Activated T-cell treated with anti-CD3 and anti-CD28 coated beads, Interleukin-2, amount 50 U/mL, for 1 hour (primary cell): ENCODE measurements at places on chromosomes 5 and 9.

DNA sequence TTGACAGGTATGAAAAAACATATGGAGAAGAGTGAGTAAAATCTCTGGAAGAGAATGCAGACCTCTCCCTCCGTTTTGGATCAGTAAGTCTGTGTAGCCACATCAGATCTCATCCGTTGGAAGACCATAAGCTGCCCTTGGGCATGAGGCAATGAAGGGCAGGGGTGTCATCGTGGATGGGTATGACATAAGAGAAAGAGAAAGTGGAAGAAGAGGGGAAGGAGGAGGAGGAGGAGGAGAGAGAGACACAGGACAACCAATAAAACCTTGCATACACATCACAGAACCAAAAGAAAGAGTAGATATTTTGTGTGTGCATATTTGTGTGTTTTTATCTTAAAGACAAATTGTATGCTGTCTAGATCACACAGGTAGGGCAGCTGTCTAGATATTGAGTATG lies 50.7 kb downstream of the PRRC1 start:
- DNase-seq = no peak

- DNase-seq = no peak
Observed at GRCh38 chr9:38331141-38331540, 61.4 kb upstream of the ALDH1B1 start.

DNA sequence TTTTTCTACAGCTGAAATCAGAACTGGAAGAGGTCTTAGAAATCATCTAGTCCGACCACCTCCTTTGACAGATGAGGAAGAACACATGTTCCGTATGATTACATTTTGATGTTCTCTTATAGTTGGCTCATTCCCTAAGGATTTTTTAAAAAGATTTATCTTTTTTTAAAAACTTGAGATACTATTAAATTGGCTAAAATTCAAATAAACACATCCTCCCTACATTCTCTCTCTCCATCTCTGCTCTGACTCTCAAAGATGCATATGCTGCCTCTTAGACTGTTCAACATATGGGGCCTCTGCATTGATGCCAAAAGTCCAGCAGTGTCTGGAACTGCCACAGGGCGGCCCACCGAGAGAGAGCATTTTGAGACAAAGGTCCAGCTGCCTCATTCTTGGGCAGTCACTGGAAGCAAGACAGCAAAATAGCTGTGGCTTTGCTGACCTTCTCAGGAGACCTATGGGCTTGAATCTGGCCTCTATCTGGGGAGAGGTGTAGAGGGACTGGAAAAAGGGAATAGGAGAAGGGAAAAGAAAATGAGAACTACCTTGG lies 12.8 kb upstream of the TSSK1B start:
- DNase-seq = no peak

GRCh38 chr5:143205386-143205785 lies 198.1 kb downstream of the NR3C1 start:
- no peak for DNase-seq

DNA sequence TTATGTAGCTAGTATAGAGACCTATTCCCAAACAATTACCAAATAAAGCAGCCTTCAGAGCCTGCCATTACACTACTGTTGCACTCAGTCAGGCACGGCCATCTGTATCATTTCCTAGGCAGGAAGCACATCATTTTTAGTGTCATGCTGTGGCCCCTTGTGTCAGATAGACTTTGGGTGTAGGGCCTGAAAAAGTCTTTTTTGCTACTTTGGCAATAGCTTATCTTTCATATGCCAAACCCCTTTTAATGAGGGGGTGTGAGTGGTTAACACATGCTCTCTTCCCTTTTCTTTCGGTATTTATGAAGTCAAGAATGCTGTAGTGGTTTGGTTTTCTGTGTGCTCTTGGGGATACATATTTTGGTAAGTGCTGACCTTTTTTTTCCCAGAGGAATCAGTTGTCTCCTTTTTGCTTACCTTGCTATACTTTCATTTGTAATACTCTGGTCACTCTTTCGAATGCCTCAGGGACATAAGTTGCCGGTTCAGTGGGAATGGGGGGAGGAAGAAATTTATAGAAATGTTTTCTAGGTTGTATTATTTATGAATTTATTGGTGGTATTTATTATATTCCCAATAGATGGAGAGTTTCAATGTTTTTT lies 209.8 kb downstream of the CSNK1G3 start:
- no peak for DNase-seq

DNA sequence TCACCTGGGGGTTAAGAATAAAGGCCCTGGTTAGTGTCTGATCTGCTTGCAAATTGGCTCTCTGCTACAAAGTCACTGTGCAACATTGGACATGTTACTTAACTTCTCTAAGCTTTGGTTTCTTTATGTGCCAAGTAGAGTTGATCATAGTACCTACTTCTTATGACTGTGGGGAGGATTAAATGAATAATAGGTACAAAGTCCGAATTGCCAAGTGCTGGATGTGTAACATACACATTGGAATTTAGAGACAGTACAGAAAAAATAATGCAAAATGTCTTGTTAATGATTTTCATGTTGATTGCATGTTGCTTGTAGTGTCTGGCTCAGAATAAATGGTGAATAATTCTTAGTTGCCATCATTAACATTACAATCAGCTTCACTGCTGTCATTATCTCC lies 2.2 kb downstream of the DOCK8 start:
- DNase-seq = no peak

- no peak for DNase-seq
Observed at GRCh38 chr5:61569353-61569752, 237.3 kb downstream of the ZSWIM6 start.

DNA sequence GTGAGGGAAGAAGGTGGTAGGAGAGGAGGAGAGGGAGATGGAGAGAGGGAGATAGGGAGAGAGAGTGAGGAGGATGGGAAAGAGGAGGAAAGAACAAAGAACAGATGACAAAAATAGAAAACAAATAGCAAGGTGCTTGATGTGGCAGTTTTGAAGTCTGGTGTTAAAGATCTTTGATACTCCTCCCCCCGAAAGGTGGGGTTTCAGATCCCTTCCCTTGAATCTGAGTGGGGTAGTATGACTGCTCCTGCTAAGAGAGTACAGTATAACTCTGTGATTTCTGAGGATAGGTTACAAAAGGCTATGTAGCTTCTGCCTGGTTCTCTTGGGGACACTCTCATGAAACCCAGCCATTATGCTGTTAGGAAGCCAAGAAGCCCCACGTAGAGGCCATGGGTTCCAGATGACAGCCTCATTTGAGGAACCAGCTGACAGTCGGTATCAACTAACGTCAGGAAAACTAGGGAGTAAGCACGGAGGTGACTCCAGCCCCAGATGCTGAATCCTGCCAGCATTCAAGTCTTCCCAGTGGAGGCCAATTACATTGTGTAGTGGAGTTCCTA lies 102.1 kb downstream of the FANCC start:
- DNase-seq = no peak

DNA sequence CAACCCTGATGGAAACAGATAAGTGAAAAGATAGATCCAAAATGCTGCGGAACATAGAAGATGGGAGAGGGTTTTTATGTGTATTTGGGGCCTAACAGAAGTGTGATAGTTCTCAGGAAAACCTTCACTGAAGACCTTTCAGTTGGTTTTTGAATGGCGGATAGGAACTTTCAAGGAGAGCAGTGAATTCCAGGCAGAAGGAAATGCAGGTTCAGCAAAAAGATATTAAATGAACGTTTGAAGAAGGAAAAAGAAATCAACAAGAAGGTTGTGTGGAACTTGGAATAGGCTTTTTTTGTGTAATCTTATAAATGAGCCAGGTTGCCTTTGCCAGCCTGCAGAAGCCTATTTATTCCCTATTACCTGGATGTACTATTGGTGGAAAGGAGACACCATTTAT lies 2.1 kb downstream of the PPIP5K2 start:
- DNase-seq = no peak

- no peak for DNase-seq
Observed at GRCh38 chr9:72858089-72858912, 94.6 kb downstream of the ALDH1A1 start.

DNA sequence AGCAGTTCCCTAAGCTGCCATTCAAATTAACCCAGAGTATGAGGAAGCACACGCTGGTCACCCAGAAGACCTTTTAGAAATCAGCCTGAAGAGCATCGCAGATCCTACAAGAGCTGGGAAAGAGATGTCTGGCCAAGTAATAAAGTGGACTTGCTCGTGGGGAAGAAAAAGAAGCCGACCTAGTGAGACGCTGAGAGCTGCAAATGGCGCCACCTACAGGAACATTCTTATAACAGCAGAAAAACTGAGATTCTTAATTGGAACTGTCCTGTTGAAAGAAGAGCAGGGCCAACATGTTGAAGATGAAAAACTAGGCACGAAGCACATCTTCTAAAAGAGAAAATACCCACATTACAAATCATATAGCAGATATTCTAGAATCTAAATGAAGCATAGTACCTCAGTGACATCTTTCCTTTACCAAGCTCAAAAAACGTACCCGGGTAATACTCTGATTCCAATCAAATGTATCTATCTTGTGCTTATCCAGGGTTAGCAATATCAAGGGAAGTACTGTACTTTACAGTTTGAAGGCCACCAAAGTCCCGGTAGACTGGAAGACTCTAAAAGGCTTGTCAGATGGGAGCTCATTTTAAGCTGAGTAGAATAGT lies 3.9 kb upstream of the GNAQ start:
- DNase-seq = peak; percentile 38

- no peak for DNase-seq
Observed at GRCh38 chr5:138503487-138504270, 38.4 kb downstream of the EGR1 start.

- no peak for DNase-seq
Observed at GRCh38 chr9:7983490-7983889, 183.9 kb upstream of the DMAC1 start.

GRCh38 chr5:63128018-63128417 lies 549.4 kb downstream of the LRRC70 start:
- no peak for DNase-seq

- no peak for DNase-seq
Observed at GRCh38 chr5:61582205-61582820, 250.3 kb downstream of the ZSWIM6 start.

DNA sequence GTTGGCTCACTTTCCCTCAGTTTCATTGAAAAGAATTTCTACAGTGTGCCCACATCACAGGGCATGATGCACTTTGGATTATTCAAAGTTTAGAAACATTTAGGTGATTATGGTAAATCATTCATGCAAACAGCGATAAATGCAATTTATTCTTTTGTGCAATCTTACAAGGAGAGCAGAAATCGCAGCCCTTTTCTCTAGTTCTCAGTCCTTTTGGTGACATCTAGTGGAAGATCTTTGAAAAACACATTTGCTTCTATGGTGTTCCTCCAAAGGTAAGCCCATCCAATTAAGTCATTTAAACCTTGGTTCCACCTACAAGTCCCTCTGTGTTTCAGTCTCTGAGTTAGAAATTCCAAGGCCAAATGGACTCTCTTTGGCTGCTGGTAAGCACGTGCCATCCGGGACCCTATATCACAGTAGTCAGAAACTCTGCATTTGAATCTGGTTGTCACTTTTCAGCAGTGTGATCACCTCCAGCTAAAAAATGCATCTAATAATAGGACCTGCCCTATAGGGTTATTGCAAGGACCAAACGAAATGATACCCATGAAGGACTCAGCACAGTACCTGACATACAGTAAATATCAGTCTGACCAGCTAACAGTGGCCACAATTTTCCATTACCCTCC lies 66.4 kb downstream of the MACROH2A1 start:
- DNase-seq = no peak

- peak; percentile 32 for DNase-seq
Observed at GRCh38 chr5:36692791-36693763, 86.7 kb downstream of the SLC1A3 start.

GRCh38 chr5:172144291-172144815 lies 43.7 kb downstream of the STK10 start:
- DNase-seq = no peak

DNA sequence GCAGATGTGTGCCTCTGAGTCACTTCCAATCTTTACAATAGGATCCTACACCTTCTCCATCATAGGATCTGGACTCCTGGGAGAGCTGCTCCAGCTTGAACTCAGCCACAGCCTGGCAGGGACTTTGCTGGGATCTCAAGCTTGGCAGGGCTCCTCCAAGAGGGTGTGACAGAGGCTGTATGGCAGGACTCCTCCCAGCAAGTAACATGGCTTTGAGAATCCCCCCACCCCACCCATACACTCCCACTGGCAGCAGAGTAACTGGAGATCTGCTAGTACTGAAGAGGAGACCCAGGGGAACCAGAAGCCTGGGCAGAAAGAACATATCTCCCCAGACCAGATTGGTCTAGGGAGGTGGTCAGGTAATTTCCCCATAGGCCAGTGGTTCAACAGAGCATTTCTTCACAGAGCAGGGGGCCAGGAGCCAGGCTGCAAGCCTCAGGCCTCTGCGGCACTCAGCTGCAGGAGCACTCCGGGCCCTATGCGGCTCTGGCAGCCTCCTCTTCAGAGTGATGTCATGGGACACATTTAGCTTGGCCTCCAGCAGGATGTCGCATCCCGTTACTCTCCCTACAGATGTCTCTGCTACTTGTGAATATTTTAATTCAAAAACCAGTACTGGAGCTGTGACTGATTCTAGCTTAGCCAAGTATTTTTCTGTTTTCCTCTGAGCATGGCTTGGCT lies 1.7 kb upstream of the ACSL6 start:
- DNase-seq = peak; percentile 16

GRCh38 chr5:100690036-100690560 lies 154.9 kb downstream of the FAM174A start:
- DNase-seq = no peak

DNA sequence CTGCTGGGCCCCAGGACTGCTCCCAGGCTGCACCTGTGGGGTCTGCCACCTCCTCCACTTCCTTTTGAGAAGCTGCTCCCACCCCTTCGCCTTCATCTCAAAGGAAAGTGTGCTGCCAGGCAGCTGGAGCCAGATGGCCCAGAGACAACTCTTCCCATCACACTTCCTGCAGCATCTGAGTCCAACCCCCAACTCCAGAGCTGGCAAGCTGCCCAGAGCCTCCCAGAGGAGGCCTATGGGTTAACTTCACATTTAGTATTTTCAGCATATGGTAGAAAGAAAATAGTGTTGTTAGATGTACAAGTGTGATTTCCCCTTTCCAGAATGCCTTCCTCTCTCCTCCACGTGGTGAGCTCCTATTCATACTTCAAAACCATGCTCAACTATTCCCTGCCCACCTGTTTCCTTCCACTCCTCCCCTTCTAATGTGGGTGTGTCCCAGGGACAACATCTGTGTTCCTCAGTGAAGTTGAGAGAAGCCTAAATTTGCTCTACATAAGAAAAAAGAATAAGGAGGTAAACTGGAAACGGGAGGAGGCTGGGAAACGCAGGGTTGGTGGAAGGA lies 38.6 kb upstream of the KCNMB1 start:
- DNase-seq = no peak

DNA sequence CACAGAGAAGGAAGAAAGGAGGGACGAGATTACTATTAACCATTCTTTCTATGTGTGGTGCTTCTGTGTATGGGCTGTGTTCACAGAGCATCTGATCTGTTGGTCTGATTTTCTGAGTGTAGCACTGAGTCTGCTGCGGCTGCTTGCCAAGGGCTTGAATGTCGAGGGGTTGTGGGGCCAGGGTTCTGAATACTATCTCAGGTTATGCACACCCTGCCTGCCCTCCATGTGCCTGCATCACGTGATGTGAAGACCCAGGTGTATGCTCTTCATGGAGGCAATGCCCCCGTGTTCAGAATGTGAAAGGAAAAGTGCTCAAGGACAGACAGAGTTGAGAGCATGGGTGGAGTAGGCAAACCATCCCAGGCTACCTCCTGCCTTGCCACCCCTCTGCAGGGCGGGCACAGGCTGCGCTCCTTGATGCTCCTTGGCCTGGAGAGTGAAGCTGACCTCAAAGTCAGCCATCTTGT lies 254.9 kb downstream of the FANCC start:
- no peak for DNase-seq
